Left kidney (tissue), 8 donors: ENCODE measurements at places on chromosomes 6 and 20.

DNA sequence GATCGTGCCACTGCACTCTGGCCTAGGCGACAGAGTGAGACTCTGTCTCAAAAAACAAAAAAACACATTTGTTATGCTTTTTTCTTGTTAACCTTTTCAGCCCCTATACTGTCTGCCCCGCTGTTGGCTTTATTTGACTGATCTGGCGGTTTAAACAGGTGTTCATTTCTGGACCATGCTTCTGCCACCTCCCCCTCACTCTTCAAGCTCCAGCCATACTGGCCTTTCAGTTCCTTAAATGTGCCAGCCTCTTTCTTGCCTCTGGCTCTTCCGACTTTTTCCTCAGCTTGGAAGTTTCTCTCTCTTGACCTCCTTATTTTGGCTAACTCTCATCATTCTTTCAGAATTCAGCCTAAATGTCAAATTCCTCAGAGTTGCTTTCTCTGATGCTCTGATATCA is 35.2 kb upstream of the TXLNB start:
- no peak for DNase-seq

DNA sequence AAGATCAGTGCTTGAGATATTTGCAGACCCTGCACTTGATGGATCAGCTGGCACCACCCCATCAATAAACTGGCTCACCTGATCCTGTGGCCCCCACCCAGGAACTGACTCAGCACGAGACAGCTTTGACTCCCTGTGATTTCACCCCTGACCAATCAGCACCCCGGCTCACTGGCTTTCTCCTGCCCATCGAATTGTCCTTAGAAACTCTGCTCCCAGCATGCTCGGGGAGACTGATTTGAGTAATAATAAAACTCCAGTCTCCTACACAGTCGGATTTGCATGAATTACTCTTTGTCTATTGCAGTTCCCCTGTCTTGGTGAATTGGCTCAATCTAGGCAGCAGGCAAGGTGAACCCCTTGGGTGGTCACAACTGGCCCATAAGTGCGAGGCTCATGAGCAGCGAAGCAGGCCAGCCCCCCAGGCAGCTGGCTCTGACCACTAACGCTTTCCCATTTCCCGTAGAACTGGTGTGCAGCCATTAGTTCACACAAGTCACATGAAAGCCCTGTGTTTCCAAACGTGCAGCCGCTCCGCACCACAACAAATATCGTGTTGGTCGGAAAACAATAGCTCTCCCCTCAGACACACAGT is 79.6 kb downstream of the RSPH3 start:
- DNase-seq: no peak

DNA sequence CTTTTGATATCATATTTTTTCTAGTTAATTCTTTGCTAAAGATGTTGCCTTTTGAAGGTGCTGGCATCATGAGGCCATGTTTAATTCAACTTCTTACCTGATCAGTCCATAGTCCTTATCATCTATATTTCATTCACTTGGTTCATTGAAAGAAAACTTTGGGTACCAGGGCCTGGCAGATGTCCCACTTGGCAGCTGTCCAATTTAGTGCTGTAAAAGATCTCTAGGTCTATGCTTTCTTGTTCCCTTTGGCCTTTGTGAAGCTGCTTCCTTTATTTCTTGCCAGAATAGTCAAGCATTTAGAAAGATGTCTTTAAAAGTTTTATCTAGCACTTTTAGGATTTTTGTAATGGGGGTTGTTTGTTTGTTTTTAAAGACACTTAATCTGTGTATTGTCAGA is 61.7 kb upstream of the EYA4 start:
- DNase-seq: no peak

- DNase-seq: no peak
These were observed 29.1 kb upstream of the AGPAT4 start for GRCh38 chr6:161302949-161303348.

- DNase-seq: no peak
These were observed 17.4 kb upstream of the GTSF1L start for GRCh38 chr20:43744151-43744611.

DNA sequence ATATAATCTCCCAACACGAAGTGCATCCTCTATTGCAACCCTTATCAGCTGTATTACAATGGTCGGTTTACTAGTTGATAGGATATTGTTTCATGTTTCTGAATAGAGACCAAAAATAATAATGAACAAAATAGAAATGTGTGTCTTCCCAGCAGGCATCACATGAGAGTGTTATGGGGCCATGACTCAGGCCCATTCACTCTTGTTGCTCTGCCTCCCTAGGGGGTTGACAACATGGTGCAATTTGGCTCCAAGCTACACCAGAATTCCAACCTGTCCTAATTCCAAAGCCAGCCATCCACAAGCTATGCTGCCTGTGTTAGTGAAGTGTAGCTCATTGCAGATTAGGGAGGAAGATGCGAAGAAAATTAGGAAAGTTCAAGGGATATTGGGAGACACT is 13.1 kb upstream of the SAYSD1 start:
- DNase-seq: no peak

DNA sequence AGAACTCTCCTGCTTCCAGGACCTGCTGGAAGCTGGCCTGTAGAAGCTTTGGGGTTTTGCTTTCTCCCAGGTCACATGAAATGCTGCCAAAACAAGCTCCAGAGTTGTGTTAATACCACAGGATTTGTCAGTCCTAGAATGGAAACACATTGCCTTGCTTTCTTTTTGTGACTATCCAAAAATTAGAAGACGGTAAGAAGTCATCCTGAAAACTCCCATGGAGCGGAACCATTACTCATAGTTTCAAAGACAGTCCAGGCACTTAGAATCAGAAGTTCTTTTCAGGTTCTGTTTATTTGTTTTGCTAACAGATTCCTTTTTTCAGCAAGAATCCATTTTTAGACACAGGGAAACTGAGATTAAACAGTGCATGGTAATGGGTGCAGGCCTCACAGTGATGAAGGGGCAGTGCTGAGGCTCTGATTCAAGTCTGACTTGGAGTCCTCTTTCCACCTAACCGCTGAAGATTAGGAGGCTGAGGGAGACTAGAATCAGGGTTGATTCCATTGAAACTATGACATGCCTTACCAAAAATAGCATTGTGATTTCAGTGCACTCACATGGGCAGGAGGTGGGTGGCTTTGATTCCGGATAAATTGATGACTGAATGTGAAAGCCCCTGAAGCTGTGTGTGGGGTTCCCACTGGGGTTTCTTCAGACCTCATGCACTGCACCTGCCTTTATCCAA is 72.2 kb upstream of the NAA20 start:
- no peak for DNase-seq

- DNase-seq: peak; percentile 0
These were observed 68.8 kb downstream of the EYS start for GRCh38 chr6:65638047-65638831.

- no peak for DNase-seq
These were observed 212.3 kb upstream of the SYNDIG1 start for GRCh38 chr20:24257171-24257570.

DNA sequence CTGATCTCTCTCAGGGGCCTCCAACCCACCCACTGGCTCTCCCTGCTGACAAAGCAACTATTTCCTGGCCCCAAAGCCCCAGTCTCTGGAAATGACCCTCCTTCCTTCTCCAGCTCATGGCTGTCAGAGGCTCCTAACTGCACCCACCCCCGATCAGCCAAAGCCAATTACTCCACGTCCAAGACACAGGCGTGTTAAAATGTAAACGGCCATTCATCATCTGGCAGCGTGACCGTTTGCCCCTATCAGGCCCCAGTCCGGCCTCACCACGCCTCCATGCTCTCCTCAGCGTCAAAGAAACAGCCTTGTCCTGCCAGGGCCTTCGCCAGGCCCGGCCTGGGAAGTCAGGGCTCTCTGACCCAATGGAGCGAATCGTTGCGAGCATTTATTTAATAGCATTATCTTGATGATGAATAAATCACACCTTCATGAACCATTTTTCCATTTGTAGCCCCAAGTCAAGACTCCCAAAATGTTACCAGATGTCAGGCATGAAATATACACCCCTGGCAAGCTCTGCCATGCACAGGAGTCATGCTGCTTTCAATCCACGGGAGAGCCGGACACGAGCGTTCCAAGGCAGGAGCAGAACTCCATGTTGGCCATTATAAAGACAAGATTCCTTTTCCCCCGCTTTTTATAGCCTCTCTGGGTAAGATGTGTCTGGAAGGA is 17.7 kb downstream of the RIPOR3 start:
- peak; percentile 76 for DNase-seq

- DNase-seq: peak; percentile 72
These were observed 54.3 kb downstream of the MYLIP start for GRCh38 chr6:16183187-16183664.

DNA sequence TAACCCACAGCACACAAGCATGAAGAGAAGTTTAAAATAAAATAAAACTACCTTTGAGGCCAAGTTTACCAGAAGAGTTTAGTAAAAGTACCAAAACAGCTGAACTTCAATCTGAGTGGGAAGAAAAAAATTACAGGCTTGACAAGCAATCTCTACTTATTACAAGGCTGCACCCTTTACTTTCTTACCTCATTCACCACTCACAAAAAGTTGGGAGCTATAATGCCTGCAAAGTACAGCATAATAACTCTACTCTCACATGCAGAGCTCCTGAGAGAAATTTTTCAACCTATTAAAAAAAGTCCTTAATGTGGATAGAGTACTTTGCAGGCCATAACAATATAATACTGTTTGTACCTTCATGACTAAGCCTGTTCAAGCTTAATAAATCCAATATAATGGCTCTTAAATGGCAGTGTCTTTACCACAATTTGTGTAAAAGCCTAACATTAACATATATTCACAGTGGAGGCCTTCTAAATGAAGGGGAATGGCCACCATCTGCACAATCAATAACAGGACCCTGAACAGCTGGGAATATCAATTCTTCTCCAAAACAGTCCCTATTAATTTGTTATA is 103.1 kb downstream of the DST start:
- no peak for DNase-seq

DNA sequence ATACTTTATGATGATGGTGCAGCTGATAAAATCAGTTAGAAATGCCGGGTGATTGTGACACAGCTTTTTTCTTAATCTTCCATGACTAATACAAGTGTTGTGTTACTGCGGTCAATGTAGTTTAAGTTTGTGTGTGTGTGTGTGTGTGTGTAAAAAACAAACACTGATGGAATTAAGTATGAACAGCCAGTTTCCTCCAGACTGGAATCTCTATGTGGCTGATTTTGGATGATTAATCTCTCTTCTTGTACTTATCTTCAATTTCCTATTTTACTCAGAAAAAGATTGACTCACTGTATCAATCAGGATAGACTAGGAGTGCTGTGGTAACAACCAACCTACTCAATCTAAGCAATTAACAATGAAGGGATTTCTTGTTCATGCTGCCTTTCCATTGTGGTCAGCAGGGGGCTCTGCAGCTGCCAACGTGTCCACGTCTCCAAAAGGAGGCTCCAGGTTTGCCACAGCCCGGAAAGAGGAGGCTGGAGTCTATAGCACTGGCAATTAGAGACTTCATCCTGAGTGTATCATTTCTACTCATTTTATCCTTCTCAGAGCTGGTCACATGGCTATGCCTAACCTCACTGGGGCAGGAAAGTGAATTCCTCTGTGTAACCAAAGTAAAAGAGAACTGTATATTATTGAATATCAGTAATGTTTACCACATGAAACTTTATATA is 107.7 kb downstream of the CD109 start:
- DNase-seq: no peak

DNA sequence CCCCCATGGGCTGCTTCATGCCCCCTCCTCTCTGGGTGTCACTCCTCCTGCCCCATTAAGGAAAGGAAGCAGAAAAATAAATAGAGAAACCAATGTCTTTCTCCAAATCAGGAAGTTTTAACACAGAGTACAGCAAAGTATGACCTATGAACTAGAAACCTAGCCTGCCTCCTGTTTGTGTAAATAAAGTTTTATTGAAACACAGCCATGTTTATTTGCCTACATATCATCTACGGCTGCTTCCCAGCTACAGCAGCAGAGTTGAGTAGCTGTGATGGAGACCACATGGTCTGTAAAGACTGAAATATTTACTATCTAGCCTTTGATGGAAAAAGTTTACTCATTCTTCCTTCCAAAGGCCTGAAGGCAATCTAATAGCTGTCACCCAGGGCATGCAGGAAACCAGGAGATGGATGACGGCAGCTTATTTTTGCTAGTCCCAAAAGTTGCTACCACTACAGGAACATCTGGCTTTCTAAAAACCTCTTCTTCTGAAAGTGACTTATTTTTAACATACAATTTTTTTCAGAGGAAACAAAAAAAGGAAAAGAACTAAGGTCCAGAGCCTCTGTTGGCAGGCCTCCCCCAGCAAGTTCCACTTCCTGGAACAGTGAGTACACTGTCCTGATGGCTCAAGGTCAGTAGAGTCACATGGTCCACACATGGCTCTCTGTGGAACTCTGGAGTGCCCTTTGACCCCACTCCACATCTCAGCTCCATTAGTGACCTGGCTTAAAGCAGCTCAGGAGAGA is 287.8 kb downstream of the PTPRT start:
- DNase-seq: no peak

- DNase-seq: no peak
These were observed 221.0 kb upstream of the SULF2 start for GRCh38 chr20:48006036-48006833.

DNA sequence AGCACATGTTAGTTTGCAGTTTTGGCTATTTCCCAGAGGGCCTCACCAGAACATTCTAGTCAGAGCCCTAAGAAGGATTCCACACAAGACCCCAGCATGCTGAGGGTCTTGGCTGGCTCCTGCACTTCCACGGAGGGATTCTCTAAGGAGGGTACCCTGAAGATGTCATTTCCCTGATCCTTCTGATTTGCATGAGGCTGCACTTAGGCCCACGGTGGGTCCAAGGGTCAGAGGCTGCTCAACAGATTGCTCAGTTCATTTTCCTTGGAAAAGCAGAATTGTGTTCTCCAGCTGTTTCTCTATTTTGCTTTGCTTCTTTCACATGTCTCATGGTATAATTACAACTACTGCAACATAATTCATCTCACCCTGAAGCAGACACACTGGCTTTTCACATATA is 22.2 kb downstream of the PREP start:
- no peak for DNase-seq

- no peak for DNase-seq
These were observed 2.8 kb downstream of the TMEM151B start for GRCh38 chr6:44272999-44273566.

DNA sequence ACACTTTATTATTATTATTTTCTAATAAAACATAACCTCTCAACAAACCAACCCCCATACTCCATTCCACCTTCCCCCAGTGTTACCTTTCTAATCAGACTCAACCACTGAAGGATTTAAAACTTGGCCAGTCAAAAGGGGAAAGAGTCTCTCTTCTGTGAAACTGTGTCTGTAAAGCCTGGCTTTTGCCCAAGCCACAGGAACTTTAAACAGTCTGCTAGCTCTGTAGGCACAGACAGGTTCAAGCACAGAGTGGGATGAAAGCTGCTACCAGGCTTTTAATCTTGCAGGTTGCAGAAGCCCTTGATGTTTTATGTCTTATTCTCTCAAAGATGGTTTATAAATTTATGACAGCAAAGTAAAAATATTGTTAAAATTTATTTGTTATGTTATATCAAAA is 585.7 kb downstream of the TENT5A start:
- no peak for DNase-seq

DNA sequence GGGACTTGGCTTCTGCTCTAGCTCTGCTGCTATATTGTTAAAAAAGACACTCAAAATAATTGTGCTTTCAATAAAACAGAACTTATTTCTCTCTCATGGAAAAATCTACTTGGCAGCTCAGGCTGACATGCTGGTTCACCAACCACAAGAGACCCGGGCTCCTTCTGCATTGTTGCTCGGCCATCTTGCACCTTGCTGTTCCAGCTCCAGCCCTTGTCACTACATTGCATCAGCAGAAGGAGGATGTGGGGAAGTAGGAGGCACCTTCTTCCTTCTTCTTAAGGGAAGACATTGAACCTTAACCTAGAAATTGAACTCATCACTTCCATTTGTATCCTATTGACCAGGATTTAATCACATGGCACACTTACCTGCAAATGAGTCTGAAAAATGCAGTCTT is 6.6 kb upstream of the C20orf202 start:
- DNase-seq: no peak
